ENCODE measurements at places on chromosomes 7 and 10.

- DNase-seq: no peak
Observed at GRCh38 chr10:84607523-84607922, 279.1 kb downstream of the CCSER2 start.

DNA sequence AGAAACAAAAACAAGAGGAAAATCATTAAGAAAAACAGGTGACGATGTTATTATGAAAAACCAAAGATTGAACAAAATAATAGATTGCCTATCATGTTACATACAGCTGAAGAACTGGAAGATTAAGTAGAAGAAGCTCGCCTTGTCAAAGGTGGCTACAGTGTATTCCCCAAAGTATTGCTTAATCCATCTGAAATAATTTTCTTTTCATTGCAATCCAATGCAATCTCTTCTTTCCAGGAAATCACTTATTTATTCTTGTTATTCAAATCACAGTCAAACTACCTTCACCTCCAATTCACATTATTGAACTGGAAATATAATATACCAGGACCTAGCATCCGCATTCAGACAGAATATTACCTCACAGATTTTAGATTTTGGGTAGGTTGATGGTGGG, 235.9 kb downstream of the AHR start:
- DNase-seq: no peak

GRCh38 chr10:5698062-5698461, 13.4 kb downstream of the TASOR2 start:
- no peak for DNase-seq

DNA sequence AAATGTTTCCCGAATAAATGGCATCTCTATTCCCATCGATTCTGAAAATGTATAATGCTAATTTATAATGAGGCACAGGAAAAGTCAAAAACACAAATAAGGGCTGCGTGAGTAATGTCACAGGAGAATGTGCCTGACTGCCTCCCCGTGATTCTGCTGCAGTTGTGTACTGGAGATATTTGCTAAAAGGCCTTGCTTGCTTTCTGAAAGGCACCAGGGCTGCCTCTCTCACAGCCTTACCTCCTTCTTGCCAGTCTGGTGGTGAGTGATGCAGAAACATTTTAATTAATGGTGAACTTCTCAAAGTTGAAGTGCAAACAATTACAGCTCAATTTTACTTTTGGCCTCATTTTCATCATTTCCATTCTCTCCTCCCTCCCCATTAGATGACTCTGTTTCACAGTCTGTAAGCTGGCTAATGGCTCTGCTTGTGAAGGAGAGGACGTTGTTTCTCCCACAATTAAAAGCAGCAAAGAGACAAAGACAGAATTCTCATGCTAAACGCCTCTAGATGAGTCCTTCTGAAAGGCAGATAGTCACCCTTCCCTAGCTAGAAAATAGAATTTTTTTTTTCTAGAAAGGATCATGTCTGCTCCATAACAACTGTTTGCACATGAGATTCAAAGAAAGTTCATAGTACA, 377.6 kb downstream of the MDFIC start:
- no peak for DNase-seq

DNA sequence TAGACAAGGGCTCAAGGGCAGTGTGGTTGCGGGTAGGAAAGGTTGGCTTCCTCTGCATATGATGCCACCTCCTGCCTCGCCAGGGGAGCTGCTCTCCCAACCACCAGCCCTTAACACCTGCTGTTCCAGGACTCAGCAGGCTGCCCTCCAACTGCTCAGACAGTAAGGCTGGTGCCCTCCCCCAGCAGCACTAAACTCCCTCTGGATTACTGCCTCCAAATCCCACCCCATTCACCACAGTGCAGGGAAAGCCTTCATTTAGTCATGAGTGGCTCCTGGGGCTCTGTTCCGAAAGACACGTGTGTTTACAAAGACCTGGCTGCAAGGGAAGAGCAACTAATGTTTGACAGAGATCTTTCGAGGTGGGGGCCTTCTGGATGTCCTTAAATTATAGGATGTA, 437.2 kb upstream of the MKI67 start:
- DNase-seq: peak; percentile 67

DNA sequence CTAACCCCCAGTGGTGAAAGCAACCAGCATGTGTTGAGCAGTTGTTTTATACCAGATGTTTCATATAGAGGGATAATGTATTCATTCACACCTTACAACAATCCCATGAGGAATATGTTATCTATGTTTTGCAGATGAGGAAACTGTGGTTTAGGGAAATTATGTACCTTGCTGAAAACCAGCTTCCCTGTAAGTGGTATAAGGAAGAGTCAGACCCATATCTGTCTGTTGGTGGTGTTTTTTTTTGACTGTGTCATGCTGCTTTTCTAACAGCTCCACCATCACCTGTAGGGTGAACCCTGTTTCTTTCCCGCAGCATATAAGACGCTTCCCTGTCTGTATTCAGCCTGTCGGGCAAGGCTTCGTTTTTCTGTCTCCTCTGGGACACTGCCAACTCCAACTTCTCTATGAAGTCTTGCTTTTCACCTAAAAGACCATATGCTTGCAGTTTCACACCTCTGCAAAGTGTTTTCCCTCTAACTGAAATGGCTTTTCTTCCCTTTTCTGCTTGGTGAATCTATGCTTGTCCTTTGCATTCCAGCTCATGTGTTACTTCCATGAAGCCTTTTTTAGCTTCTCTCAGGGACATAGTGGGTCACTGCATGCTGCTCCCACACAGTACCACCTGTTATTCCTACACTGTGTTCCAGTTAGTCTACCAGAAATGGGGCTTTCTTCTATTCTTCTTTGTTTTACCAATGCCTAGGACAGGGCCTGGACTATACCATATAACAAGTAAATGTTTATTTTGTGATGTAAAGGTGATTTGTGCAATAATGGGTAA, 92.8 kb downstream of the ST7 start:
- DNase-seq: no peak

- no peak for DNase-seq
Observed at GRCh38 chr7:115995701-115996100, 34.9 kb downstream of the TFEC start.

GRCh38 chr10:124892031-124892430, 49.9 kb upstream of the ZRANB1 start:
- no peak for DNase-seq

DNA sequence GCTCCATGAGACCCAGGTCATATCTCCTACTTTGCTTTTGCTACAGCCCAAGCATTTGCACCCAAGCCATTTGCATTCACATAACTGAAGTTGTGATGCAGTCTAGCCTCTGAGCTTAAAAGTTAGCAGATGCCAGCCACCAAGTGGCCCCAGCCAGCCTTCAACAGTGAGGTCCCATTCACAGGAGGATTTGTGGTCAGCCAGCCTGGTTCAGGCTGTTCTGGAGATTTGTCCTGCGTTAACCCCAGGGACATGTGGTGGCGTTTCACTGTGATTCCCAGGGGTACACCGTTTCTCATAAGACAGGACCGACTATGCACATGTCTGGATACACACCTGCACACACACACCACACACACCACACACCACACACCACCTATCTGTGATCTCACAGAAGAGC, 51.2 kb downstream of the GPR26 start:
- no peak for DNase-seq

GRCh38 chr7:86745013-86745745, 101.5 kb downstream of the GRM3 start:
- no peak for DNase-seq

DNA sequence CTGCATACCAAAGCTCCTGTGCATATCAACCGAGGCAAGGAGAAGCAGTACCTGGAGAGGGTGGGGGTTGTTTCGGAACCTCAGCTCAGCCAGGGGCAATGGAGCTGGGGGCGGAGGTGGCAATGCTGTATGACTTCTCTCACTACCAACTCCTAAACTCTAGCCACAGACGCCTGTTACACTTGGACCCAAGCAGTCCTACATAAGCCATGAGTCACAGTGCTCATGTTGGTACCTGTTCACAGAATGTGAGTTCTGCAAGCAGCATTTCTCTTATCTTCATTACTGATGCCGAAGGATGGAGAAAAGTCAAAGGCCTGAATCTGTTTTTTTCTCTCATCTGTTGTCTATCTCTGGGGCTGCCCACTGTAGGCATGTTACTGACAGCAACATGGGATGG, 3.2 kb upstream of the RAB18 start:
- no peak for DNase-seq

GRCh38 chr10:79320820-79321493, 26.3 kb upstream of the PPIF start:
- DNase-seq: no peak
